Esophagus squamous epithelium (tissue), 5 donors: ENCODE measurements at places on chromosomes 6 and 20. TPM values are rescaled to one million over a fixed set of nuclear protein-coding genes. Genes with fewer than 3 reads are reported as not detected.

Gene GJA10
- total RNA-seq, result not detected

Gene NFATC2
- total RNA-seq, result 6.7 TPM

Gene MBOAT1
- 5.2 TPM for total RNA-seq

Gene EMILIN3
- 0.44 TPM for total RNA-seq

Gene SUMO4
- total RNA-seq, result 2.3 TPM

Gene TULP4
- total RNA-seq, result 104 TPM

Gene MROH8
- 0.40 TPM for total RNA-seq

Gene HLA-DOA
- total RNA-seq, result 0.68 TPM

Gene LY86
- total RNA-seq, result 2.3 TPM

Gene FAM83C
- 55.3 TPM for total RNA-seq

Gene FAM209B
- total RNA-seq, result not detected

Gene TMC2
- not detected for total RNA-seq

Gene NFKBIE
- total RNA-seq, result 11.2 TPM

Gene RIN2
- 77.4 TPM for total RNA-seq

Gene HLA-DPA1
- 114 TPM for total RNA-seq

Gene TPD52L1
- 202 TPM for total RNA-seq

Gene KIFC1
- total RNA-seq, result 12.8 TPM

Gene CCN6
- not detected for total RNA-seq

Gene OLIG3
- not detected for total RNA-seq

Gene OXT
- total RNA-seq, result not detected

Gene SIM1
- total RNA-seq, result not detected
